ENCODE measurements at places on chromosomes 4 and X.

- DNase-seq = no peak
Measured at GRCh38 chrX:140503238-140503601, 1.6 kb downstream of the SOX3 start.

DNA sequence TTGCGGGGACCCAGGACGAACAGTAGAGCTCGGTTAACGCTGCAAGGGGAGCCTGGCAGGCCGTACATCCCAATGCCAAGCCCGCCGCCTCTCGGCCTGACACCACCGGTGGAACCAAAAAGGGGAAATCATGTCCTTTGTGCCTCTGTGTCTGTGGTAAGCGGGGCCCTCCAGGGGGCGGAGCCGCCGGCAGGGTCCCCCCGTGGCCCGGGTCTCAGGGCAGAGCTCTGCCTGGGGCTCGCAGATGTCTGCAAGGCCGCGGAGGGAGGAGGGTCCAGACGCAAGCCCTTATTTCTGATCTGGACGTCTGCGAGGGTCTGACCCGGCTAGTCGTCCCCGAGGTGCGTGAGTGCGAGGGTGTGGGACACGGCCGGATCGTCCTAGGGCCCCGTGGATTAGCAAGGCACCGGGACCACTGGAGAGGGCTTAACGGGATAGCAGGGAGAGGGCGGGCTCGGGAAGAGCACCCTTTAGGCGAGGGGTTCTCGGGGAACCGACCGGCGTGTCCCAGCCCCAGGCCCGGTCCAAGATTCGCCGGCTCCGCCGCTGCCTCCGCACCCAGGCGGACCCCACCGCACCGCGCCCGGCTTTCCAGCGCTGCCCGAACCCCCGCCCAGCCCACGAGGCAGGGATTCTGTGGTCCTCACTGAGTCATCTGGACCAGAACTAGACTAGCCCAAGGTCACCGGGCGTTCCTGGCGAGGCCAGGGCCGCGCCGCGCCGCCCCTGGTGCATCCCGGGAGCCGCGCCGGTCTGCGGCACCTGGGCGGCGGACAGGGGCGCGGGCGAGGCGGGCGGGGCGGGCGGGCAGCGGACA lies 863 bp upstream of the FAM193A start:
- peak; percentile 16 for DNase-seq

DNA sequence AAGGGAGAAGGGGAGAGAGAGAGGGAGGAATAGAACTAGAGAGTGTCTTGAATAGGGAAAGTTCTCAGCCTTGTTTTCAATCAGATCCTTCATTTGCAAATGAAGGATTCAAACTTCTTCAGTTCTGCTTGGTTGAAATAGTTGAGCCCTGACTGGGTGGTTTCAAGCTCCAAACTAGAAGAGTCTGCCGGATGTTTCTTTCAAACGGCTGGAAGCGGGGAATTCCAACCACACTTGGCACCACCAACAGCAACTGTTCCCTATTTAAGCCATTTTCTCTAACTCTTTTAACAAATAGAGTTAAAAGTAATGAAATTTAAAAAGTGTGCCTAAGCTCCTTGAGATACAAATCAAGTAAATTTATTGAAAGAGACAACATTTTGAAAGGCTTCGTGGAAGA lies 67.5 kb upstream of the DDX60 start:
- DNase-seq = no peak

DNA sequence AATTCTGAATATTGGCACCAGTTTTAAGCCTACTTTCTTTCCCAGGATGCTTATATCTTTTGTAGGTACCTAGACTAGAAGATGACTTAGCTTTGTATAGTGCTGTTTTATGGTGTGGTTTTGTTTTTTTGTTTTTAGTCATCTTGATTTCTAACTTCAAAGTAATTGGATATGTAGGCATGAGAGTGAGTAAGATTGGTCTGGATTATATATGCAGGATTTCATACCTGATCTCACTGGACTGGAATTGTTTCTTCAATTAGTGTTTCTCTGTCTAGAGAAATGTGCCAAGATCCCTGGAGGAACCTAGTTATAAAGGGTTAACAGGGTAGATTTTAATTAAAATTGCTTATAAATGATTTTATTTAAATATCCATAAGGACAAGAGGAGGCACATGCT lies 23.1 kb downstream of the NAP1L5 start:
- no peak for DNase-seq

Measured in NCI-H1092 (cell line).